ENCODE measurements at places on chromosomes 2 and 18. TPM values are rescaled to one million over a fixed set of nuclear protein-coding genes. Genes with fewer than 3 reads are reported as not detected.

Gene HAAO
- not detected for total RNA-seq

Gene LIMS4
- total RNA-seq = 3.3 TPM

Gene CRYBA2
- not detected for total RNA-seq

Gene INO80D
- total RNA-seq = 15.3 TPM

DNA sequence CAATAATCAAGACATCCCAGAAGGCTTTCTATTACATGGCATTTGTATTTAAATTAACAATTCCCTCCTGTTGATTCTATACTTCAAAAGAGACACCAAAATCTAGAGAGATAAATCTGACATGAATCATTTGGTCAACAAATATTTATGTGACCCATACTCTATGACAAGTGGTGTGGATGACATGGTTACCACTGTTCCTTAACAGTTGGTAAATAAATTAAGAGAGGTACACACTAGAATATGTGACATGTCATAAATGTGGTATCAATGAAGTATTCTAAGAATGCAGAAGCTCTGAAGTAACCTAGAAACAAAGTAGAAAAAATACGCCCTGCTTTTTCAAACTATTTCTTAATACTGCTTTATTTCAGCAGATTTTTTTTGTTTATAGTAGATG lies 255.4 kb downstream of the EXOC6B start:
- no peak overlapping the region for H3K4me3 ChIP-seq
- no peaks in the 10 kb centered on the region for H3K27me3 ChIP-seq
- H3K36me3 ChIP-seq = no peaks in the 10 kb centered on the region
- no peaks in the 10 kb centered on the region for H3K4me1 ChIP-seq

- peaks cover 2% of the 10 kb centered on the region for H3K27me3 ChIP-seq
- no peak overlapping the region for H3K4me3 ChIP-seq
- DNase-seq = no peak
Observed at GRCh38 chr2:199606193-199606780, 148.5 kb upstream of the SATB2 start.

- no peak overlapping the region for H3K27ac ChIP-seq
- no peak overlapping the region for H3K4me3 ChIP-seq
- no peaks in the 10 kb centered on the region for H3K4me1 ChIP-seq
- no peaks in the 10 kb centered on the region for H3K27me3 ChIP-seq
- DNase-seq = no peak
Observed at GRCh38 chr2:6657855-6658254, 207.9 kb downstream of the CMPK2 start.

DNA sequence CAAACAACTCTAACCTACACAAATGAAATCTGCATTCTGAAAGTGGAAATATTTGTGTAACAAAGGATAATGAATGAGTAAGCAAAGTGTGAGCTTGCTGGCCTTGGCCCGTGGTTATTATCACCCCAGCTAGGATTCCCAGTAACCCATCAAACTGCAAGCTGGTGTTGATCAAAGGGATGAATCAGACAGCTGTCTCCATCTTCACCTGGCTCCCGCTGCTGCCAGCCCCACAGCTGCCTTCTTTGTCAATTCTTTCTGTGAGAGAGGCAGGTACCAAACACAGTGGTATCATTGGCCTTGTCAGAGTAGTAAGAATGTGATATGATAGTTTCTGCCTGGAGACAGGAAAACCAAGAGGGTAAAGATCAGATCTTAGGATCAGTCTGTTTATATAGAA lies 25.2 kb upstream of the RGPD4 start:
- no peaks in the 10 kb centered on the region for H3K4me1 ChIP-seq
- no peak overlapping the region for H3K27ac ChIP-seq
- no peak for DNase-seq
- no peak overlapping the region for H3K4me3 ChIP-seq

GRCh38 chr2:121095257-121096080 lies 189.5 kb downstream of the TFCP2L1 start:
- peak; percentile 47 for DNase-seq
- peaks cover 5% of the 10 kb centered on the region for H3K27me3 ChIP-seq
- no peak overlapping the region for H3K4me3 ChIP-seq
- H3K36me3 ChIP-seq = no peaks in the 10 kb centered on the region
